Mammary microvascular endothelial cell (primary cell): ENCODE measurements at places on chromosomes 7 and 10. TPM values are rescaled to one million over a fixed set of nuclear protein-coding genes. Genes with fewer than 3 reads are reported as not detected.

The CABCOCO1 gene
- 0.10 and 0.53 TPM in 2 replicates for total RNA-seq

The CXCL12 gene
- 16.2 and 19.4 TPM in 2 replicates for total RNA-seq

The GFRA1 gene
- total RNA-seq, result 3.7 and 8.2 TPM in 2 replicates

The GSDME gene
- total RNA-seq, result 32.9 and 34.9 TPM in 2 replicates

The GIMAP7 gene
- 20.4 and 26.2 TPM in 2 replicates for total RNA-seq

The CCDC7 gene
- total RNA-seq, result 0.44 and 2.9 TPM in 2 replicates

The IDI2 gene
- total RNA-seq, result not detected in 2 replicates

The GPR158 gene
- not detected in 2 replicates for total RNA-seq
